Naive thymus-derived CD4-positive, alpha-beta T cell (primary cell): ENCODE measurements at places on chromosomes 5 and 9. TPM values are rescaled to one million over a fixed set of nuclear protein-coding genes. Genes with fewer than 3 reads are reported as not detected.

DNA sequence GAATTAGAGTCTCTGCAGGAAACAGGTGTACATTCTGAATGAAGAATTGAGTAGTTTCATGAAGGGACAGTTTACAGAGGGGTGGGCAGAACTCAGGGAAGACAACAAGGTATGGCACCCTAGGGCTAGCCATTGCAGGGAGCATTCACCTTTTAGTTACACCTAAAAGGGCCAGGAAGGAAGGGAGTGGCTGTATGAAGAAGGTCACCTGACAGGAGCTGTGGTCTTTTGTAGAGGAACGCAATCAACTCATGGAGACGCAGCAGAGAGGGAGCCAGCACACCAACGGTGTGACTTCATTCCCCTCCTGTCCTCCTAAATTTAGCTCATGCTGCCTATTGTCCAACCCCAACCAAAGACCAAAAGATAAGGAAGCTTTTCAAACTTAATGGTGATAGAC is 12.7 kb upstream of the ZCCHC7 start:
- DNase-seq = no peak

GRCh38 chr9:93345643-93346230 is 105.7 kb upstream of the FAM120A start:
- no peak for DNase-seq

GRCh38 chr5:50947906-50948683 is 281.7 kb downstream of the PARP8 start:
- no peak for DNase-seq

GRCh38 chr9:121313458-121314152 is 45.6 kb downstream of the GSN start:
- DNase-seq = no peak

GRCh38 chr9:125972012-125972729 is 225.0 kb downstream of the PBX3 start:
- DNase-seq = no peak

DNA sequence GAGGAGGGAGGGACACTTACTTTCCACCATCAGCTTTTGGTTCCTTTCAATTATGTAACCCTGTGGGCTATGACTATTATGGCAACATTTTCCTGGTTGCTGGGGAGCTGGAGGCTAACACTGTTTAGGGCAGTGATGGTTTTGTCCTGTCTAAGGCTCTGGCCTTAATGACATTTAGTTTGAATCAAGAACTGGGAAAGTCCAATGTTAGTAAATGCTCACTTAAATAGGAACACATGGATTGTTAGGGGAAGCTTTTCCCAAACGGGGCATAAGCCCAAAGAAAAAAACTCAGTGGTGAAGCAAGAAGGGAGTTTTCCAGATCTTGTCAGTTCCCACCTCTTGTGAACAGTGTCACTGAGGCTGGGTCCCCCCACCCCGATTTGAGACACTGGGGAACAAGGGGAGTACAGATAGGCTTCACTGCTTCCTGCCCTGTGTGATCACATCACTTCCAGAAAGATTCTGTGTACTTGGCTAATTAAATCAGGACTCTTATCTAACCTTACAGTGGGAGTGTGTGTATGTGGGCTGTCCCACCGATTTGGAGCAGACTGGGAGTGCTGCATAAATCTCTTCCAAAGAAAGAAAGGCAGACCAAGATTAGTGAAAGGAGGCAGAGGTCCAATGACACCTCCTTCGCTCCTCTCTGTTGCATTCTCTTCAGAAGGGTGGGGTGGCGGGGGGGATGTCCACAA is 206.4 kb downstream of the PTTG1 start:
- no peak for DNase-seq

DNA sequence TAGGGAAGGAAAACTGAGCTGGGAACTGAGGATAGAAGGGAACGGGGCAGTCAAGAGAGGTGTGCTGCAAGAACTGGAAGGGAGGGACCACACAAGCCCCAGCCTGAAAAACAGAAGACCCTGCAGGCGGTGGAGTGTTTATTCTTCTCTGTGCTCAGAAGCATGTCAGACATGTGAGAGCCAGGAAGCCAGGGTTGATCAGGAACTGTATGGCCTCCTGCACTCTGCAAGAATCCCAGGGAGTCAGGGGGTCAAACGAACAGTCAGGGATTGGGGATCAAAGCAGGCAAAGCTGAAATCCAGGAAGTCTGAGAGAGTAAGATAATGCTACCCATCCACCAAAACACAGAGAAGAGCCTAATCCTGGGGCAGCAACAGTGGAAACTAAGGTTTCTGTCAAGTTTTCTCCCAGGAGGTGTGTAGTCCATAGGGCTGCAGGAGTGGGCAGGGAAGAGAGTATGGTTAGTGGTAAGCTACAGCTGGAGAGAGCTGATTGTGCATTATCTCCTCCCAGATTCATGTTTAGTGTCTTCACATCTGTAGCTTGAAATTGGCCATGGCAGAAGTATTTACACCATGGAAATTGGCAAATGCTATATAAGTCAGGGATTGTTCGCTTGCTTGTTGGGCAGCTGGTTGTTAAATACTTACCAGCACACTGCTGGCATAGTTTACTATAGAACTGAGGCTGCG is 115.4 kb upstream of the SLC44A1 start:
- no peak for DNase-seq

DNA sequence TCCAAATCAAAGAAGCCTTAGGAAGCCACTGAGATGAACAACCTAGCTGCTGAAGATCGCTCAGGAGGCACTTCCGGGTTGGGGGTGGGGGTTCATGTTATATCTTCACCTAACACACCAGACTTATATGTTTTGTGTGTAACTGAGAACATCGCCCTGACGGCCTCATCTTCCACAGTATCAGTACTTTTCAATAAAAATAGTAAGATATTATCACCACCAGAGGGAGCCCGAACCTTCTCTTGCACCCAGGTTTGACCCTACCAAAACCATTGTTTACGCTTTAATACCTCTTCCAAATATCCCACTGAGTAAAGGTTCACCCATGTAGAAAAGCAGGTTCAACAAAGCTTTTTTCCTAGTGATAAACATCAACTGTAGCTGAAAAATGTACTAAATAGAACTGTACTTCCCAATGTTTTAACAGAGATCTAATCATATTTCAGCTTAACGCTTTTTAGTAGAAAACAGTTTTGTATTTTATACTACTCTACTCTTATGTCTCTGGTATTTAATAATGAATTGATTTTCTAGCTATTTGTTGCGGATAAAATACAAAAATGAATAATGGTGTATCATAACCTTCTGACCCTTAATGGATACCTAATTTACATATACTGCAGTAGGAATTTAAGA is 244.0 kb downstream of the EPB41L4A start:
- peak; percentile 26 for DNase-seq

DNA sequence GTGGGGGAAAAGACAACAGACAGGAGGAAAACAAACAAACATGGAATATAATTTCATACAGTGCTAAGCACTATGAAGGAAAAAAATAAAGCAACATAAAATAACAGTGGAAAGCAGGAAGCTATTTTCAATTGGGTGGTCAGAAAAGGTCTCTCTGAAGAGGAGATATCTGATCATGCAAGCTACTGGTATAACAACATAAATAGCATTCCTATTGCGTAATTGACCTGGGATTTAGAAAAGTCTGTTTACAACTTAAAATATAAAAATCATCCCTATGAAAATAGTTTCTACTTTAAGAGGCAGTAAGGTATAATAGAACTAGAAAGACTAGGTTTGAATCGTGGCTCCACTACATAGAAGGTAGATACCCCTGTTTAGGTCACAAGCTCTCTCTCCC is 61.4 kb downstream of the FBXW11 start:
- no peak for DNase-seq

GRCh38 chr9:98902516-98902915 is 41.2 kb upstream of the COL15A1 start:
- DNase-seq = no peak

- no peak for DNase-seq
These were observed 256.3 kb downstream of the NFIB start for GRCh38 chr9:14057368-14058324.

GRCh38 chr9:135489188-135489906 is 9.8 kb downstream of the PPP1R26 start:
- DNase-seq = no peak

DNA sequence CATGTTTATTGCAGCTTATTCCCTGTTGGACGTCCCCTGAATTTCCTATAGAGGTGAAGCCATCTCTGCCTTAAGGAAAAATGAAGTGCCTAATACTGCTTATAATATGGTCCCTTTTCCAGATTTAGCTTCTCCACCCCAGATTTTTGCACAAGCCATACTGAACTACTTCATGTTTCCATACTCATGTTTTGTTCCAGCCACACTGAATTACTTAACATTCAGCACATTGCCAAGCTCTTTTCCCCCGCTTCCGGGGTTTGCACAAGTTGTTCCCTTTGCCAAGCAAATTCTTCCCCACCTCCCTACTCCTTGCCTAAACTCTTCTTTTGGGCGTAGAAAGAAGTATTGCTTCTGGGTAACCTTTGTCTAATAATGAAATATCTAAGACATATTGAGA is 1.7 kb upstream of the CNTRL start:
- DNase-seq = no peak

The SLC27A6 gene
- polyA plus RNA-seq = not detected

The SPATA31E1 gene
- not detected for polyA plus RNA-seq

The UIMC1 gene
- polyA plus RNA-seq = 17.5 TPM

The C9orf50 gene
- not detected for polyA plus RNA-seq

The ZNF300 gene
- 0.58 TPM for polyA plus RNA-seq
